ENCODE measurements at places on chromosomes 16 and 17. TPM values are rescaled to one million over a fixed set of nuclear protein-coding genes. Genes with fewer than 3 reads are reported as not detected.

The APOBR gene
- total RNA-seq, result not detected

The STAT5A gene
- 21.1 TPM for total RNA-seq

The CPHXL2 gene
- not detected for total RNA-seq

The SLC16A11 gene
- 0.16 TPM for total RNA-seq

The CIBAR2 gene
- not detected for total RNA-seq

The SLC52A1 gene
- total RNA-seq, result 0.32 TPM

The MT1F gene
- total RNA-seq, result not detected

The SPNS2 gene
- 0.09 TPM for total RNA-seq

The ZNF469 gene
- 3.3 TPM for total RNA-seq

The CX3CL1 gene
- total RNA-seq, result under 0.01 TPM

The ABCA9 gene
- 18.1 TPM for total RNA-seq

The PPP1R27 gene
- not detected for total RNA-seq

The LASP1 gene
- total RNA-seq, result 73.3 TPM

The RHBDF1 gene
- 46.5 TPM for total RNA-seq

The PLA2G10 gene
- total RNA-seq, result not detected

The SP6 gene
- total RNA-seq, result under 0.01 TPM

The PLXDC1 gene
- total RNA-seq, result 2.4 TPM

The ITPRIPL2 gene
- 24.5 TPM for total RNA-seq

The MAFG gene
- total RNA-seq, result 17.5 TPM

The ABCA6 gene
- total RNA-seq, result 31.7 TPM

The CACNG1 gene
- total RNA-seq, result not detected

The FBXL19 gene
- 13.6 TPM for total RNA-seq
